ENCODE measurements at places on chromosomes 4 and X. TPM values are rescaled to one million over a fixed set of nuclear protein-coding genes. Genes with fewer than 3 reads are reported as not detected.

GRCh38 chrX:67726018-67726417, 182.2 kb downstream of the AR start:
- H3K4me1 ChIP-seq: peaks cover 43% of the 10 kb centered on the region
- H3K4me3 ChIP-seq: no peak overlapping the region
- DNase-seq: no peak
- H3K36me3 ChIP-seq: peaks cover 20% of the 10 kb centered on the region
- H3K27ac ChIP-seq: no peak overlapping the region

DNA sequence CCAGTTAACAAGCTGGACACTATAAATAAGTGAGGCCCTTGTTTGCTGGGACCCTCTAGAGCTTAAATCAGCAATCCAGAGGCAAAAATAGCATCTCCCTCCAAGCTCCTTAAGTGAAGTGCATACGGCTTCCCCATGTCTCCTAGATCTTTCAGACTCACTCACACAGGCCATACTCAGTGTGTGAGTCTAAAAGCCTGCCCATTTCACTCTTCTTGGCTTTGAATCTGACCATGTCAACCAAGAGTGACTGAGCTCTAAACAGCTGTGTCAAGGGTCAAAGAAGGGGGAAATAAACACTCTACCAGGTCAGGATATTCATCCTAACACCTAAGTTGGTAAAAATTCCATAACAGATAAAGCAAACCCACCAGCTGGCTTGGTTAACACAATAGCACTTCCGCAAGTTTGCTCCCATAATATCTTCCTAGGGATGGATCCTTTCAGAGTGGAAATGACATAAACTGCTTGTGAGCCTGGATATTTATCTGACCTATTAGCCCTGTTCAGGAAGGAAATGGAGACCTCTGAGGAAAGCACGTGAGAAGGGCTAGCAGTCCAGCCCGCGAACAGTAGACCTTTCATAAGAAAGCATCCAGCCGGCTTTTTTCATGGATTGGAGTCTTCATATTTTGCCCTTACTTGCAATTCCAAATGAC, 65.6 kb downstream of the MID1 start:
- no peak overlapping the region for H3K27ac ChIP-seq
- no peaks in the 10 kb centered on the region for H3K36me3 ChIP-seq
- H3K4me1 ChIP-seq: peaks cover under 1% of the 10 kb centered on the region
- no peak for DNase-seq
- H3K4me3 ChIP-seq: no peak overlapping the region

DNA sequence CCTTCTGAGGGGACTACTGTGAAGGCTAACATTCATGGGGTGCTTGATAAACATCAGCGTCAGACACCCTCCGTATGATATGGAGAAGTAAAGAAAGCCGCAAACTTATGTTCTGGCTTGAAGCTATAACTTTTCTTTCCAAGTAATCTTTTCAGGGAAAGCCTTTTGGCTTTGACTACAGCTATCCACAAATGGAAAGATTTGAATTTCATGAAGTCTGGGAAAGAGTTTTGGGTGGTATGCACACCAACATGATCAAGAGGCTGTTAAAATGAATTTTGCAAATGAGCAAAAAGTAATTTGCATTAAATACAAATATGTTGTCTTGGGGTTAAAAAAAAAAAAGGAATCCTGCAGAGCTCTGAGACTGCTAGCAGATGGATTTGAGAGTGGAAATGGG, 114.8 kb upstream of the LIMCH1 start:
- H3K4me3 ChIP-seq: no peak overlapping the region
- peaks cover 57% of the 10 kb centered on the region for H3K4me1 ChIP-seq
- H3K27me3 ChIP-seq: peaks cover 16% of the 10 kb centered on the region
- peaks cover 4% of the 10 kb centered on the region for H3K36me3 ChIP-seq
- H3K27ac ChIP-seq: no peak overlapping the region

GRCh38 chr4:28686618-28687017, 1826.0 kb downstream of the STIM2 start:
- H3K27me3 ChIP-seq: no peaks in the 10 kb centered on the region
- peaks cover 8% of the 10 kb centered on the region for H3K4me1 ChIP-seq
- no peak overlapping the region for H3K27ac ChIP-seq

GRCh38 chrX:144722307-144722706, 525.0 kb upstream of the SPANXN1 start:
- H3K36me3 ChIP-seq: no peaks in the 10 kb centered on the region
- no peaks in the 10 kb centered on the region for H3K4me1 ChIP-seq
- no peaks in the 10 kb centered on the region for H3K27me3 ChIP-seq
- no peak for DNase-seq

DNA sequence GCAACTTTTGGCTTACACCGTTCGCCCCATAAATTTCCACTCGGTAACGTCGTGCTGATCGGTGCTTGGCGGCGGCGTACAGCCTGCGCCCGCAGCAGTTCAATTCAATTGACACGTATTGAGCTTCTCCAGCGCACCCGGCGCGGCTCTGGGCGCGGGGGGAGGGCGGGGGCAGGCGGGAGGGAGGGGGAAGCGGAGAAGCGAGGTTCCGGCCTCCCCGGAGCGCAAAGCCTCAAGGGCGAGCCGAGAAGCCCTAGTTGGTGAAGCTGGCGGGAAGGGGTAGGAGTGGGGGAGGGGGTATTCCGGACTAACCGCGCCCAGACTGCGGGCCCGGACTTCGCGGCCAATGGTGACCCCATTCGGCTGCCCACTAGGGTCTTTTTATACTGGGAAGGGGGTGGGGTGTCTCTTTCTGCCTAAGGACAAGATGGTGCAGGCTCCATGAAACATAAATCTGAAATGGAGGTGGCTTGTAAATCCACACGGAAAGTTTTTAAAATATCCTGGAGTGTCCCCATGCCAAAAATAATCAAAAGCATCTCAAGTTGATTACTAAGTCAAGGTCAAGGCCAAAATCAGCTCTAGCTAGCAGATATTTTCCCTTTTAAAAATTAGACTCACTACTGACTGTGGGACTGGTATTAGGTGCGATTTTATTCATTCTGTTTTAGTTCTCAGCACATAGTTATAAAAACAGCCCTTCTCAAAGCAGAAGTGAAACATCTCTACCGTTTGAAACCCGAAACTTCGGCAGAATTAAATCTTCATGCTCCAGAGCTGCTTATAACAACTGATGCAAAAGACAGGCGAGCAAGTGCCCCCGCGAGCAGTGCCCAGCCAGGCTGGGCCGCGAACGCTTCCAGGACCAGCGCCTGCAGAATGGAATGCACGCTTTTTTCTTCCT, 1.5 kb upstream of the BCOR start:
- H3K4me3 ChIP-seq: peak overlapping the region; percentile 86
- no peak for DNase-seq
- H3K27ac ChIP-seq: peak overlapping the region; percentile 64

DNA sequence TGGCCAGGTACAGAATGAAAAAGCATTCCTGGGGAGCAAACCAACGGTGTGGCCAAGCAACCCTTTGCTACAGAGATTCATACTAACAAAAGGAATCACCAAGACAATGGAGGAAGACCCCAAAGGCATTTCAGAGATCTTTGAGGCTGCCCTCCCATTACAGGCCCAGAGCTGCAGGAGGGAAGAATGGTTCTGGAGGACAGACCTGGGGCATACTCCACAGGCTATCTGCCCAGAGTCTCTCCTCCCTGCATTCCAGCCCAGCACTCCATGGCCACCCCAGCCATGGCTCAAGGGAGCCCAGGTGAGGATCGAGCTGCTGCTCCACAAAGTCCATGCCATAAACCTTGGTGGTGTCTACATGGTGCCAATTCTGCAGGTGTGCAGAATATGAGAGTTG, 81.9 kb downstream of the ATP11C start:
- H3K27me3 ChIP-seq: no peaks in the 10 kb centered on the region
- no peak overlapping the region for H3K4me3 ChIP-seq

- no peak overlapping the region for H3K27ac ChIP-seq
- no peaks in the 10 kb centered on the region for H3K36me3 ChIP-seq
- H3K4me3 ChIP-seq: no peak overlapping the region
- no peak for DNase-seq
- peaks cover 11% of the 10 kb centered on the region for H3K4me1 ChIP-seq
These were observed 72.0 kb upstream of the DHRSX start for GRCh38 chrX:2572740-2573139.

GRCh38 chrX:131595120-131595519, 51.2 kb downstream of the OR13H1 start:
- no peaks in the 10 kb centered on the region for H3K4me1 ChIP-seq
- DNase-seq: no peak
- no peaks in the 10 kb centered on the region for H3K36me3 ChIP-seq
- no peaks in the 10 kb centered on the region for H3K27me3 ChIP-seq
- no peak overlapping the region for H3K4me3 ChIP-seq
- no peak overlapping the region for H3K27ac ChIP-seq

GRCh38 chr4:108068442-108068841, 78.8 kb downstream of the HADH start:
- peaks cover 9% of the 10 kb centered on the region for H3K4me1 ChIP-seq
- no peaks in the 10 kb centered on the region for H3K36me3 ChIP-seq
- no peak for DNase-seq
- no peak overlapping the region for H3K27ac ChIP-seq
- peaks cover 8% of the 10 kb centered on the region for H3K27me3 ChIP-seq

DNA sequence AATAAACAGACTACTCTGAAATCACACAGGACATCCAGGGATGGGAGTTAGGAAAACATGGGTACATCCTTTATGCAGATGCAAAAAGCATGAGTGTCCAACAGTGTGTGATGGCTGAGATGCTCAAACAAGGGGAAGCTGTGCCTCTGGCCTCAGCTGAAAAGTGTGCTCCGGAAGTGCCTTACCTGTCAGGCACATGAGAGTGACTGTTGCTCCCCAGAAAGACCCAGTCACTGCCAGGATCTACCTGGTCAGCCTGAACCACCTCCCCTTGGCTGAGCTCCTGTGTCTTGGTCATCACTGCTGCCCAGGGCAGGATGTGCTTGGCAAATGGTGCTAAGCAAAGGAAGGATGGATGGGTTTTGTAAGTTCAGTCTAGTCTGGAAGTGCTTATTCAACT, 4.0 kb downstream of the PPP2R2C start:
- no peak overlapping the region for H3K27ac ChIP-seq
- no peaks in the 10 kb centered on the region for H3K36me3 ChIP-seq
- DNase-seq: no peak
- no peaks in the 10 kb centered on the region for H3K4me1 ChIP-seq

- H3K27me3 ChIP-seq: no peaks in the 10 kb centered on the region
- H3K36me3 ChIP-seq: peaks cover 17% of the 10 kb centered on the region
- H3K4me3 ChIP-seq: no peak overlapping the region
- DNase-seq: no peak
These were observed 219.4 kb downstream of the SLC4A4 start for GRCh38 chr4:71558248-71558647.

- no peaks in the 10 kb centered on the region for H3K4me1 ChIP-seq
- no peaks in the 10 kb centered on the region for H3K36me3 ChIP-seq
- H3K4me3 ChIP-seq: no peak overlapping the region
- H3K27ac ChIP-seq: no peak overlapping the region
- no peak for DNase-seq
- no peaks in the 10 kb centered on the region for H3K27me3 ChIP-seq
These were observed 307.1 kb upstream of the TEX13C start for GRCh38 chrX:125012585-125012984.

GRCh38 chr4:118865091-118865708, 23.5 kb upstream of the SYNPO2 start:
- no peaks in the 10 kb centered on the region for H3K36me3 ChIP-seq
- H3K4me1 ChIP-seq: peaks cover 26% of the 10 kb centered on the region
- H3K27me3 ChIP-seq: peaks cover 2% of the 10 kb centered on the region
- no peak overlapping the region for H3K4me3 ChIP-seq
- no peak overlapping the region for H3K27ac ChIP-seq

GRCh38 chr4:17618926-17619325, 4.5 kb downstream of the MED28 start:
- H3K4me1 ChIP-seq: peaks cover 53% of the 10 kb centered on the region
- DNase-seq: no peak
- peaks cover 37% of the 10 kb centered on the region for H3K36me3 ChIP-seq
- peaks cover 5% of the 10 kb centered on the region for H3K27me3 ChIP-seq
- peak overlapping the region; percentile 24 for H3K4me3 ChIP-seq
- H3K27ac ChIP-seq: peak overlapping the region; percentile 84

- no peaks in the 10 kb centered on the region for H3K36me3 ChIP-seq
- peaks cover 24% of the 10 kb centered on the region for H3K4me1 ChIP-seq
- peaks cover 2% of the 10 kb centered on the region for H3K27me3 ChIP-seq
- peak overlapping the region; percentile 80 for H3K27ac ChIP-seq
- DNase-seq: peak; percentile 27
These were observed 2361.9 kb downstream of the ARAP2 start for GRCh38 chr4:33882246-33882990.

DNA sequence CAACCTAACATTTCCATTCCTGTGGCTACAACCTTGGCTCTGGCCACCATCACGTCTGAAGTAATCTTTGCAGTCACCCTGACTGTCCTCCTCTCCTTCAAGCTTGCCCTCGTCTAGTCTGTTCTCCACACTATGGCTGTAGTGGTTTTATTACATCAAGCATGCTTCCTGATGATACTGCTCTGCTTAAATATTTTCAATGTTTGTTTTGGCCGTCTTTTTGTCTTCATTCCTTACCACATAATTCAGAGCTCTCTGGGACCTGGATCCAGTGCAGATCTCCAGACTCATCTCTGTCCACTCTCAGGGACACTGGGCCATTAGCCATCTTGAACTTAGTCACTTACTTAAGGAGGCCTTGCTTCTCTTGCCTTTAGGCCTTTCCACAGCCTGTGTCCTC, 27.7 kb upstream of the FREM3 start:
- DNase-seq: peak; percentile 13
- no peaks in the 10 kb centered on the region for H3K36me3 ChIP-seq
- H3K4me1 ChIP-seq: no peaks in the 10 kb centered on the region
- no peaks in the 10 kb centered on the region for H3K27me3 ChIP-seq

- no peaks in the 10 kb centered on the region for H3K27me3 ChIP-seq
- no peak overlapping the region for H3K27ac ChIP-seq
- no peak overlapping the region for H3K4me3 ChIP-seq
- no peaks in the 10 kb centered on the region for H3K4me1 ChIP-seq
- H3K36me3 ChIP-seq: peaks cover 51% of the 10 kb centered on the region
- no peak for DNase-seq
These were observed 154.0 kb downstream of the EVC2 start for GRCh38 chr4:5554376-5554775.

- H3K4me1 ChIP-seq: no peaks in the 10 kb centered on the region
- DNase-seq: no peak
- no peak overlapping the region for H3K4me3 ChIP-seq
- H3K36me3 ChIP-seq: no peaks in the 10 kb centered on the region
- H3K27me3 ChIP-seq: no peaks in the 10 kb centered on the region
These were observed 511.6 kb downstream of the PACRGL start for GRCh38 chr4:21211846-21212245.

- H3K27me3 ChIP-seq: no peaks in the 10 kb centered on the region
- no peak overlapping the region for H3K27ac ChIP-seq
These were observed 671.8 kb downstream of the CCSER1 start for GRCh38 chr4:90798948-90799347.

- no peak overlapping the region for H3K4me3 ChIP-seq
- DNase-seq: no peak
- no peaks in the 10 kb centered on the region for H3K36me3 ChIP-seq
- H3K27me3 ChIP-seq: no peaks in the 10 kb centered on the region
- no peak overlapping the region for H3K27ac ChIP-seq
These were observed 19.3 kb upstream of the RPL34 start for GRCh38 chr4:108601106-108601505.

The RIPPLY1 gene
- not detected for total RNA-seq

The TMEM156 gene
- total RNA-seq: 0.43 TPM

The NOP14 gene
- 33.6 TPM for total RNA-seq

The SNCA gene
- not detected for total RNA-seq

The SYP gene
- 0.27 TPM for total RNA-seq

The STBD1 gene
- 5.2 TPM for total RNA-seq

The MAGEC2 gene
- total RNA-seq: not detected

Data from HFFc6 (cell line).